Activated CD4-positive, alpha-beta memory T cell treated with anti-CD3 and anti-CD28 coated beads, Interleukin-2, amount 10 ng/mL, durations not matched to agents 7 days and 5 days (primary cell): ENCODE measurements at places on chromosomes 5 and 9. TPM values are rescaled to one million over a fixed set of nuclear protein-coding genes. Genes with fewer than 3 reads are reported as not detected.

Gene TMEM161B
- total RNA-seq: 25.9 TPM

GRCh38 chr5:66467564-66467963 is 128.6 kb upstream of the MAST4 start:
- H3K4me3 ChIP-seq: no peak overlapping the region
- H3K27ac ChIP-seq: no peak overlapping the region
- no peak for DNase-seq
- H3K36me3 ChIP-seq: no peaks in the 10 kb centered on the region
- peaks cover 4% of the 10 kb centered on the region for H3K27me3 ChIP-seq
- H3K4me1 ChIP-seq: no peaks in the 10 kb centered on the region

- no peak overlapping the region for H3K27ac ChIP-seq
- H3K27me3 ChIP-seq: no peaks in the 10 kb centered on the region
- no peak for DNase-seq
- H3K36me3 ChIP-seq: no peaks in the 10 kb centered on the region
- no peak overlapping the region for H3K4me3 ChIP-seq
- H3K4me1 ChIP-seq: no peaks in the 10 kb centered on the region
Measured at GRCh38 chr5:126234563-126235195, 188.5 kb upstream of the GRAMD2B start.

Gene RFESD
- 5.4 TPM for total RNA-seq

Gene MZB1
- 48.1 TPM for total RNA-seq

Gene GPR21
- total RNA-seq: 0.88 TPM

GRCh38 chr5:91556-92263 is at the start of gene PLEKHG4B:
Gene PLEKHG4B (plus strand): TSS chr5:92168. CDS start chr5:92232, 64 bp downstream.
- no peak for DNase-seq
- peaks cover 3% of the 10 kb centered on the region for H3K36me3 ChIP-seq
- H3K4me3 ChIP-seq: no peak within 1 kb of the TSS
- H3K4me1 ChIP-seq: no peaks in the 10 kb centered on the region

Gene GFPT2
- not detected for total RNA-seq

DNA sequence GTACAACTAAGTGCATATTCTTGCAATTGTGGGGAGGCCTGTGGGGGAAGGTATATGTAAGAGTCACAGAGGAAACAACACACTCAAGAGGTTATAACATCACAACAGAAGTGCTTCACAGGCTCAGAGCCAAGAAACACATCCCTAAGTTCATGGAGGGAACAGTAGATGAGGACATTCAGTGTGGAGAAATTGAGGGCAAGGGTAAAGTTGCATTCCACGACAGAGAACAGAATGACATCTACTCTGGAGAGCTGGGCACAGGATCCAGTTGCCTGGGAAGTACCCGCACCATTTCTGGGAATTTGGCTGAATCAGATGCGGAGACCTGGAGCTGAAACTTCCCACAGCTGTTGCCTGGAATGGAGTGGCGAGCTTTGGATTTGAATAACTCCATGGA is 197.2 kb downstream of the NXNL2 start:
- peaks cover 3% of the 10 kb centered on the region for H3K27me3 ChIP-seq
- H3K36me3 ChIP-seq: no peaks in the 10 kb centered on the region
- DNase-seq: no peak
- H3K4me3 ChIP-seq: no peak overlapping the region
- H3K4me1 ChIP-seq: no peaks in the 10 kb centered on the region

DNA sequence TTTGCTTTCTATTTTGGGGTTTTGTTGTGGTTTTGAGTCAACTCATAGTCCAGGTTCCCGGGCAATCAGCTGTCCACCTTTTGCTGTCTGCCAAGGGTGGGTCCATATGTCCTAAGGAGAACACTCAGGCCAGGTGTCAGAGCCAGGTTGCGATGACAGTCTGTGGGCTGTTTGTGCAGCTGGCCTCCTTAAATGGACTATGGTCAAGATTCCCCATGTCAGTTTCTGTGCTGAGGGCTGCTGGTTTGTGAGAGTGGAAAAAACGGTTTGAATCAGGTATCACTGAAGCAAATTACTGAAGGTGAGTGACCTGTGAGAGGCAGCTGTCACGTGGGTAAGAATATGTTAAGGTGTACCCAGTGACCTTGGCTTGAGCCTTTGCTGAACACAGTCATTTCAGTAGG is 33.0 kb downstream of the SNX30 start:
- H3K4me3 ChIP-seq: no peak overlapping the region
- H3K27me3 ChIP-seq: no peaks in the 10 kb centered on the region
- no peak overlapping the region for H3K27ac ChIP-seq
- peaks cover 9% of the 10 kb centered on the region for H3K4me1 ChIP-seq

GRCh38 chr5:115396081-115396480 is 99.6 kb upstream of the CCDC112 start:
- H3K27ac ChIP-seq: no peak overlapping the region
- no peak for DNase-seq
- H3K27me3 ChIP-seq: peaks cover 18% of the 10 kb centered on the region
- no peak overlapping the region for H3K4me3 ChIP-seq
- H3K4me1 ChIP-seq: no peaks in the 10 kb centered on the region

DNA sequence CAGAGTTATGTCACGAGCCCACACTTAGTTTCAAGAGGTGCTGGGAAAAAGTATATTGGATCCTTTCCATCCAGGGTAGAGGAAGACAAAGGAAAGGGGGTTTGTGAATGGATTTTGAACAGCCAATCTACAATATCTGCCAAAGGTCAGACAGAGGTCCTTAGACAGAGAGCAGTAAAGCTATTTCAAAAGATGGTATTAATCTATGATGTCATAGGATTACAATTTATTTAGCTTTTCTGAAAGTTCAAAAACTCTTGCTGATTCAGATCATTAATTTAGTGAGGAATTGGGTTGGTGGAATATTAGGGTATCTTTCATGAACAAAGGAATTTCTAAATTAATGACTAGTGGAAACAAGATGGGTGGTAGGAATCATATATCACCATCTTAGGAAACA is 126.9 kb downstream of the NTRK2 start:
- H3K4me3 ChIP-seq: no peak overlapping the region
- DNase-seq: no peak
- peaks cover 12% of the 10 kb centered on the region for H3K27me3 ChIP-seq

- no peaks in the 10 kb centered on the region for H3K27me3 ChIP-seq
- H3K4me3 ChIP-seq: no peak overlapping the region
- peaks cover 28% of the 10 kb centered on the region for H3K36me3 ChIP-seq
- H3K4me1 ChIP-seq: peaks cover 8% of the 10 kb centered on the region
- no peak overlapping the region for H3K27ac ChIP-seq
Measured at GRCh38 chr9:123081824-123082223, 48.4 kb downstream of the GPR21 start.

Gene IL4
- 7.4 TPM for total RNA-seq

DNA sequence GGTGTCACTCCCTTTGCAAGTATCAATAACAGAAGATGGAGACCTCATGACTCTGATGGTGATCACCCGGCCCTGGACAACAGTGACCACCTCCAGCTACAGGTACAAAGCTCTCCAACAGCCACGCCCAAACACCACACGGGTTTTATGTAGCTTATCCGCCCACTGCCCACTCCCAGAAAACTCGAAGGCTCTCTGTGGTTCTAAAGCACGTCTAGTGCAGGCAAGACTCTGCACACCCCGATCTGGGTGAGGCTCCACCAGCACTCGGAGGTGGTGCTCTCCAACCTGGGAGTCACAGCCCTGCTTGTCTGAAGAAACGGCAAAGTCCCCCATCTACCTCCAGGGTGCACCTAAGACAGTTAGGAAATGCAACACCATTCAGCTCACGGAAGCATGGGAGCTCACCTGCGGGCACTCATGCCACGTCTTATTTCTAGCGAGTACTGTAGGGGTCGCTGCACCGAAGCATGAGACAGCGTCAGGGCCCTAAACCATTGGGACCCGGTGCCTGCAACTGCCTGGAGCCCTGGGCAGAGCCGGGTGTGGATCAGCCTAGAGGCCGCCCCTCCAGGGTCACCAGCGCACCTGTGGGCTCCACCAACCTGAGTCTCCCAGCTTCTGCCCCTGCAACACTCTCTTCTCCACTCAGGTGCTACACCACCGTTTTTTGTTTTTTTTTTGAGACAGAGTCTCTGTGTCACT is 58.1 kb upstream of the ZNF354A start:
- DNase-seq: no peak
- no peaks in the 10 kb centered on the region for H3K4me1 ChIP-seq
- H3K36me3 ChIP-seq: no peaks in the 10 kb centered on the region
- H3K27ac ChIP-seq: no peak overlapping the region
- H3K4me3 ChIP-seq: no peak overlapping the region

- no peak overlapping the region for H3K27ac ChIP-seq
- no peak for DNase-seq
- H3K36me3 ChIP-seq: no peaks in the 10 kb centered on the region
- no peaks in the 10 kb centered on the region for H3K4me1 ChIP-seq
Measured at GRCh38 chr5:2415678-2416077, 335.8 kb downstream of the IRX2 start.

DNA sequence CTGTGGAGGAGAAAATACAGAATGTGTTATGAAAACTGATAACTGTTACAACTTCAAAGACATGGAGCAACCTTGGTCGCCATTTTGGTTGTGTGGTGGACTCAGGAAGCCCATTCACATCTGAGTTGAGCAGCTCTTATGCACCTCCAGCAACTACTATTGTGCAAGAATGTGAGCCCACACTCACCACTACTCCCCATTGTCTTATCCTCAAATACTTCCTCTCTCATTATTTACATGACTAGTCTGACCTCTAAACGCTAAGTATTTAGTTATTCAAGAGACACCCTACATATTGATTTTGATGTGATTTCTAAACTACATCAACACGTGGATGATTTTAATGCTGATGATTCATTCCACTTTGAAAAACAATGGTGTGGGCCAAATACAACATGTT is 516.6 kb upstream of the CLINT1 start:
- no peak for DNase-seq
- no peak overlapping the region for H3K4me3 ChIP-seq
- no peak overlapping the region for H3K27ac ChIP-seq
- H3K36me3 ChIP-seq: no peaks in the 10 kb centered on the region
- no peaks in the 10 kb centered on the region for H3K4me1 ChIP-seq

DNA sequence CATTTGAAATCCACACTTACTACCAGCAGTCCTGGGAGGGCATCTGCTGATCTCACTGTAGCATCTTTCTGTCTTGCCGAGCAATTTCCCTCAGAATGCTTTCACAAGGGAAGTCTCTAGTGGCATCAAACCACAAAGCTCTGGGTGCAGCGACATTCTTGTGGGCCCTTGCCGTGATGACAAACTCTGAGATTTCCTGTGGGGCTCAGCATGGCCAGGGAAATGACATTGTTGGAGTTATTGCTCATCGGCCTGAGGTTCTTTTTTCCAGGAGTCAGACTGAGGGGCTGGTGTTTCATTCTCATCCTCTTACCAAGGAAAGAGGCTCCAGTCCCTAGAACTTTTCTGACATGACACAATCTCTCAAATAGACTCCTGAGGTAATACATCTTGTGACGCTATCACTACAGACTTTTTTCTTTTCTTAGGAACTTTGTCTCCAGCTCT is 51.4 kb downstream of the PFDN1 start:
- peaks cover 34% of the 10 kb centered on the region for H3K4me1 ChIP-seq
- H3K4me3 ChIP-seq: peak overlapping the region; percentile 48
- H3K27me3 ChIP-seq: no peaks in the 10 kb centered on the region

GRCh38 chr9:33172256-33173238 is 5.4 kb upstream of the B4GALT1 start:
- DNase-seq: no peak
- H3K4me3 ChIP-seq: no peak overlapping the region
- peaks cover 28% of the 10 kb centered on the region for H3K4me1 ChIP-seq
- no peak overlapping the region for H3K27ac ChIP-seq
